ENCODE measurements at places on chromosomes 7 and 10. TPM values are rescaled to one million over a fixed set of nuclear protein-coding genes. Genes with fewer than 3 reads are reported as not detected.

DNA sequence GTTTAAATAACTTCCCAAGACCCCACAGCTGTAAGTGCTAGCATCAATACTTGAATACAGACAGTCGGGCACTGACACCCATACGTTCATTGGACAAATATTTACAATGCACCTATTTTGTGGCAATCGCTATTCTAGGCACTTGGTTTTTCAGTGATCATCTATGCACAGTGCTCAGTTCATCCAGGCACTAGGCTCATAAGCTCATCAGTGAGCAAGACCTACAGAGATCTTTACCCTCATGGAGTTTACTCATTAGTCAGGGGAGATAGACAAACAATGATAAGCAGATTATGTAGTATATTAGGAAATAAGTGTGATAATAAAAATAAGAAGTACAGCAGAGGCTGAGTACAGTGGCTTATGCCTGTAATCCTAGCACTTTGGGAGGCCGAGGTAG lies 7.6 kb upstream of the DHTKD1 start:
- H3K4me3 ChIP-seq = no peak overlapping the region
- H3K36me3 ChIP-seq = no peaks in the 10 kb centered on the region
- H3K4me1 ChIP-seq = no peaks in the 10 kb centered on the region
- no peaks in the 10 kb centered on the region for H3K27me3 ChIP-seq
- no peak for DNase-seq

- no peaks in the 10 kb centered on the region for H3K4me1 ChIP-seq
- no peaks in the 10 kb centered on the region for H3K27me3 ChIP-seq
- H3K4me3 ChIP-seq = no peak overlapping the region
These were observed 35.5 kb downstream of the ADRA2A start for GRCh38 chr10:111112333-111112732.

GRCh38 chr7:74042746-74043522 lies 15.0 kb downstream of the ELN start:
- H3K4me3 ChIP-seq = no peak overlapping the region
- DNase-seq = no peak
- no peaks in the 10 kb centered on the region for H3K27me3 ChIP-seq
- no peaks in the 10 kb centered on the region for H3K36me3 ChIP-seq
- H3K4me1 ChIP-seq = no peaks in the 10 kb centered on the region
- no peak overlapping the region for H3K27ac ChIP-seq

- no peak overlapping the region for H3K27ac ChIP-seq
- DNase-seq = no peak
- H3K27me3 ChIP-seq = no peaks in the 10 kb centered on the region
- no peaks in the 10 kb centered on the region for H3K36me3 ChIP-seq
These were observed 615.3 kb upstream of the MGMT start for GRCh38 chr10:128851726-128852125.

DNA sequence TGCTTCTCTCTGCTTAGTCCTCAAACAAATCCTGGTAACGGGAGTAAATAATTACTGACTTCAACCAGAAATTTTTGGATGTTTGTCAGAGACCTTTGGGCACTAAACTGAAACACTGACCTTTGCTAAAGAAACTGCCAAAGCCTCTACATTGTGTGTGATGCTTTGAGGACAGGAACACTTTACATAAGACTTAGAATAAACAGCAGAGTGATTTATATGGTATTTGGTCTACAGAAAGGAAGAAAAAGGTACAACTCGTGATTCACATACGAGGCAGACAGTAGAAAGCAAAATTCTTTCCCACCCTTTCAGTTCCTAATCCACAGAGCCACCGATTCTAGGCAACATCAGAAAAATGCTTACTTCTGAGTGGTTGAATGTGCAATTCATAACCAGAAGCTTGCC lies 59.8 kb downstream of the SLC16A12 start:
- no peaks in the 10 kb centered on the region for H3K36me3 ChIP-seq
- no peak for DNase-seq
- peaks cover 5% of the 10 kb centered on the region for H3K27me3 ChIP-seq
- H3K4me3 ChIP-seq = no peak overlapping the region
- H3K27ac ChIP-seq = no peak overlapping the region

GRCh38 chr7:49791088-49791741 lies 17.8 kb downstream of the VWC2 start:
- H3K4me3 ChIP-seq = no peak overlapping the region
- no peaks in the 10 kb centered on the region for H3K4me1 ChIP-seq
- no peaks in the 10 kb centered on the region for H3K27me3 ChIP-seq
- no peaks in the 10 kb centered on the region for H3K36me3 ChIP-seq
- no peak overlapping the region for H3K27ac ChIP-seq
- DNase-seq = no peak

Gene OR13A1
- not detected for total RNA-seq

- H3K27ac ChIP-seq = no peak overlapping the region
- no peaks in the 10 kb centered on the region for H3K36me3 ChIP-seq
- no peaks in the 10 kb centered on the region for H3K4me1 ChIP-seq
- H3K27me3 ChIP-seq = no peaks in the 10 kb centered on the region
These were observed 142.4 kb downstream of the EPC1 start for GRCh38 chr10:32204606-32205005.

Gene GRID2IP
- 0.33 TPM for total RNA-seq
